ENCODE measurements at places on chromosomes 7 and 10. TPM values are rescaled to one million over a fixed set of nuclear protein-coding genes. Genes with fewer than 3 reads are reported as not detected.

TFAM gene
- 21.6 TPM for total RNA-seq

CNPY1 gene
- total RNA-seq: not detected

PNLIPRP1 gene
- total RNA-seq: not detected

OGDHL gene
- 0.10 TPM for total RNA-seq

GSTK1 gene
- 85.6 TPM for total RNA-seq

URGCP gene
- 47.9 TPM for total RNA-seq

SPDYE2B gene
- not detected for total RNA-seq

ITGB1 gene
- total RNA-seq: 1,672 TPM

C10orf67 gene
- total RNA-seq: 0.88 TPM

PDIA4 gene
- 183 TPM for total RNA-seq

LLCFC1 gene
- total RNA-seq: not detected

- DNase-seq: peak; percentile 33
Observed at GRCh38 chr7:108415821-108416536, 40.3 kb downstream of the NRCAM start.

- DNase-seq: peak; percentile 47
Observed at GRCh38 chr10:5679606-5680005, 5.0 kb upstream of the TASOR2 start.

GRCh38 chr7:29189743-29190201 lies 4.8 kb upstream of the CHN2 start:
- no peak for DNase-seq

GRCh38 chr10:45155784-45156183 lies 155.1 kb downstream of the ZNF22 start:
- no peak for DNase-seq

GRCh38 chr10:105707603-105708002 lies 1066.5 kb downstream of the SORCS3 start:
- DNase-seq: no peak

DNA sequence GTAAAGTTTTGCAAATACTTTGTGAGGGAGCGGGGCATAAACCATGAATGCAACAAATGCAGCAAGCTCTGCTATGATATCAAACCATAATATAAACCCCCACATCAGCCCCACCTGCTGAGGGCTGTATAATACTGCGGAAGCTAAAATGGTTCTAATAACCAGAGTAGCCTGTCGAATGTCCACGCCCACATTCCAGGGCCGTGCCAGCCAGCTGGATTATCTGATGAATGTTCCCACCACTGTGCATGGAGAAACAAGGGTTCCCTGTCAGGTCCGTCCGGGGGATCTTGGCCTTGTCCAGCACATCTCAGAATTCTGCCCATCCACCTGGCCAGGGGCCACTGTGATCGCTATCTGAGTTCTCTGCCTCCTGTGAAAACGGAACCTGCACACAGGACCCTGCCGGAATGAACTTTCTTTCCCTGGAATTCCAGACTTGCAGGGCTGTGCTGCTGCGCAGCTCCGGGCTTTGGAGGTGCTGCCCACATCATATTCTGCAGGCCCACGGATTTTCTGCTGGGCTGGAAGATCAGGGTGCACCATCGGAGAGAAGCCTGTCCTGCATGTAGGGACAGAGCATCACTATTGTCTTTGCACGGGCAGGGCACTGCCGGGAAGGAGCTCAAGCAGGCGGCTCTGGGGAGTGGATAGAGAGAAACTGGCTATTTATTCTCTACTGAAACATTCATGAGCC lies 77.0 kb upstream of the GNA12 start:
- DNase-seq: no peak

DNA sequence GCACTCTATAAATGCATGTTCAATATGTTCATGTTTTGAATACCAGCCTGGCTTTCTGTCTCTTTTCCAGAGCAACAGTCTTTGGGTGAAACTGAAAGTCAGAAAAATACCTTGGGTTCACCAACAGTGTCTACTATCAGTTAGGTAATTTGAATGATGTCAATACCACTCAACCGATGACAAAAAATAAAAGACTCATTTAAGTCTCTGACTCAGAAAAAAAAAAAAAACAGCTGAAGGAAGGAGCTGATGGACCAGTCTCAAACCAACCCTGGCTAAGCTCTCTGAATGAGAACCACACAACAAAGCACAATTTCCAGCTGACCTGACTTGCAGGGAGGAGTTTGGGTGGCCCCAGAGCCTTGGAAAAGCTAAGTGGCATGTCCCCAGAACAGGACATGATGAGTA lies 42.5 kb downstream of the ABLIM1 start:
- no peak for DNase-seq

DNA sequence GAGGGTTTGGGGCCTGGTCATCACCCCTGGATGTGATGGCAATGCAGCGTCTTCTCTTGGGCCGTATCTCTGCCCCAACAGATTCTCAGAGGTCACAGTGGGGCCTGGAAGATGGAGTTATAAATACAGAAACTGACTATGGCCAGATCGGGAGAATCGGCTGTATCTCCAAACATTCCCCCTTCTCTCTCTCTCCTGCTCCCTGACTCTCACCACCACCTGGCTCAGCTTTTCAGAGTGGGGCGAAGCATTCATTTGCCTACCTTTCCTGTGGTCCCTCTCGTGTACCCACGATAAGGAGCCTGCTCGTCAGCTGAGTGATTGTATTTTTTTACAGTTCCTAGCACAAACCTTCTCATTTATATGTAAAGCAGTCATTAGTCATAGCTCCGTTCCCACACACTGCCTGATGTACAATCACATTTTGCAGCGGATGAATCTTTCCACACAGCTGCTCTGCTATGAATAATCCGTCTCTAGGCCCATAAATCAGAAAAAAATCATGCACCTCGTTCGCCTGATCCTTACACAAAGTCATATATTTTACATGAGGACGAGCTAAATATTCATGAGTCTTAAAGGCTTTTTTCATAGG lies 23.2 kb upstream of the BTRC start:
- DNase-seq: peak; percentile 58

DNA sequence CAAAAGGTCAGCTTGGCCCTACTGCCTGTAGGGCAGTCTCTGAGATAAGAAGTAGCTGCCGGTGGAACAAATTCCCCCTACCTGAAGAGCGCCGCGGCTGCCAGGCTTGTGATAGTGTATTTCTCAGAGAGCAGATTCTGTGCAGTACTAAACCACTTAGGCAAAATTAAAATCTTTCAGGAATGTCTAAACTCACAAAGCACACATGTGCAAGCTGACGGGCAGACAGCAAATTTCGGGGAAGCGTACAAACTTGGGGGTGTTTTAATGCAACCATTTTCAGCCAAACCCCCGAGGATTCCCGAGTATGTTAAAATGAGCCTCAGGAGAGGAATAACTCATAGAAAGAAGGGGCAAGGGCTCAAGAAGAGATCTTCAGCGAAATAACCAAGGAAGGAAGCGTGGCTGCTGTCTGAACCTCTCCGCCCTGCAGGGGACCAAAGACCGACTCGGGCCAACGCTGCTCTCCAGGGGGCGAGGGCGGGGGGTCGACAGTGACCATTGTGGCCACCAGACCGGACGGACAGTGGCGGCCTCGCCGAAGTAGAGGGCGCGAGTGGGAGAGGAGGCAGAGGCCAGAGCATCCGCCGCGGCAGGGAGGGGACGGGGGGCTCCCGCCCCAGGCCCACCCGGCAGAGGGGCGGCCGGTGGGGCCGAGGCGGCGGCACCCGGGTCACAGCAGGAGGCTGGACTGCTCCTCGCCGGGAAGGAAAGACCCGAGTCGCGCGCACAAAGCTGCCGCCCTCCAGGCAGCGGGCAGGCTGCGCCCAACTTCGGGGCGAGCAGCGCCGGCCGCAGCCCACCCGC lies 819 bp downstream of the HYCC1 start:
- no peak for DNase-seq

- no peak for DNase-seq
Observed at GRCh38 chr7:46940178-46940577, 641.7 kb downstream of the TNS3 start.

DNA sequence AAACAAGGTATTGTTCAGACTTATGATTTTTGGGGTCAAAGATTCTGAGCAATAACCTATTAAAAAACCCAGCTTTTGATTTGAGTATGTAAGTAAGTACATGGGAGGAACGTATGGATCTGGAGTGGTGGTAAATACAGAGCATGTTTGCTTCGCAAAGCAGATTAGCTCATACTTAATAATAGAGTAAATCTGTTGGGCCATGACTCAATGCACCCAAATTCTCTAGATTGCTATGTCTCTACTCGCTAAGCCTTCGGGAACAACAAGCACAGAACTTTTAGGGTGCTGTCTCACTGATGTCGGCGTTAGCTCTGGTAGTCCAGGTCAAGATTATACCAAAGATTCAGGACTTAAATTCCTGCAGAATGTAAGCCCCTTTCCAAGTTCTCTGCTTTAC lies 807 bp upstream of the MINPP1 start:
- DNase-seq: peak; percentile 54

GRCh38 chr10:113967126-113967525 lies 76.5 kb upstream of the ADRB1 start:
- no peak for DNase-seq

DNA sequence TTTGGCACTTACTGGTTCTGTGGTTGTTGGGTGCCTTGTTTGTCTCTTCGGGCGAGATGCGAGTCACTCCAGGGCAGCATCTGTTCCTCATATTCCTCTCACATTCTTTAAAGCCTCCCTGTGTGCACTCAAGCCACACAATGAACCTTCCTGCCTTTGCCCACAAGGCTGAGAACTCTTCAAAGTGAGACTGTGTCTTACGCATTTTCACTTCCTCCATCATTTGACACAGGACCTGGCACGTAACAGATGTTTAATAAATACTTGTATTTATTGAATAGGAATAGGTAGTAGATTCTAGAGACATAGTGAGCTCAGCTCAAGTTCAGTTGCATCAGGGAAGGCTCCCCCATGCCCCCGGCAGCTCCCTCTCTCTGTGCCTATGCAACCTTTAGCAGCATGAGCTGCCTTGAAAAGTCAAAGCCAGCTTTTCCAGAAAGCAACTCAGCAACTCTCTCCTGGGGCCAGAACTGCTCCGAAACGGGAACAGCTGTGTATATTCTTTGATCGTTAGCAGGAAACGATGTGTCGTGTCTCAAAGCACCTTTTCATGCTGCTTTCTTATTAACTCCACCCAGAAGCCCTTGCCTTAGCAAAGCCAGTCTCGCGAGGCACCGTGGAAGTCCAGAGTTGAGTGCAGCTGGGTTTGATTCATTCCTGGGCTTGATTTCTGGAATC lies 97.5 kb downstream of the PFKFB3 start:
- peak; percentile 43 for DNase-seq

- DNase-seq: peak; percentile 58
Observed at GRCh38 chr7:93015101-93015778, 102.5 kb downstream of the SAMD9 start.

- DNase-seq: no peak
Observed at GRCh38 chr7:115476671-115477181, 553.8 kb downstream of the TFEC start.

DNA sequence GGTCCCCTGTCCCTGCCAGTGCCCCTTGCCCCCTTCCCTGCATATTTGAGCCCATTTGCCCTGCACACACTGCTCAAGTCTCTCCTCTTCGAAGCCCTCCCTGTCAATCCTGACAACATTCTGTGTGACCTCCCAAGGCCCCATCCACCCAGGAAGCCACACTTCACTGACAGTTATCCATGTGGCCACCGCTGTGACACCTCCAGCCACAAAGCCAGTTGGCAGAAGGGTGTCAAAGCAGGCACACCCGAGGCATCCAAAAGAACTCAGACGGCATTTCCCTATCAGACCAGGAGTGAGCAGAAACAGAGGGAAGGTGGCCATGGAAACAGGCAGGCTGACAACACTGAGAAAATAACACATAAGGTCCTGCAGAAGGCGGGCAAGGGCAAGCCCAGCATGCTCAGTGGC lies 4.6 kb downstream of the POLM start:
- no peak for DNase-seq

DNA sequence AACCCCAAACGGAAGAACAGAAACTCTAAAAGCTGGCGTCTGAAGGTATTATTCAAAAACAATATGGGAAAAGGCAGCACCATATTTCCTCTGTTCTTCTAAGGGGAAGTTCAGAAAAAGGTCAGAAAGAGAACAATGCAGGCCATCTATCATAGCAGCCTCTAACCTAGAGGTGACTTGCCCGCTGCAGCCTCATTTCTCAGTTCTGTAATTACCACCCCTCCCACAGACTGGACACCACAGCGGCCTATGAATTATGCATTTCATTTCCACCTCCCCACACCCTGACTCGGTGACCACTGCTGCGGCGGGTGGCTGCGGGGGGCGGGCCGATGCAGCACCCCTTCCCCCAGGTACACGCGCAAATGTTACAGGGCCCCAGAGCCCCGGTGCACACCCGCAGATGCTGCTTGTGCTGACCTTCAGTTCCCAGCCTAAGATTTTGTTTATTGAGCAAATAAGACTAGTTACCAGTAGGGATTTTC lies 125.5 kb downstream of the CLEC2L start:
- DNase-seq: no peak

DNA sequence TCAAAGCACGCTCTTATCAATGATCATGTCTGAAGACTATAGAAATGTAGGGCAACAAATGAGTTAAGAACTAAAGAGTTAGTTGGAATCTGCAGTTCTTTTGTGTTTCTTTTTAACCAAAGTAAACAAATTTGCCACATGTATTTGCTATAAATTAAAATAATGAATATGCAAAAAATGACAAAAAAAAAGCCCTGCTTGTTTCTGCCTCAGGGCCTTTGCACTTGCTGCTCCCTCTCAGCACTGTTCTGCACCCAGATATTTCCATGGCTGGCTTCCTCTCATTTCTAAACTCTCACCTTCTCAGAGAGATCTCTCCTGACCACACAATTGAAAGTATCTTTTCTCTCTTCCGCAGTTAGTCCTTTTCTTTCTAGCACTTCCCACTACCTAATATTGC lies 181.8 kb upstream of the YAE1 start:
- no peak for DNase-seq

DNA sequence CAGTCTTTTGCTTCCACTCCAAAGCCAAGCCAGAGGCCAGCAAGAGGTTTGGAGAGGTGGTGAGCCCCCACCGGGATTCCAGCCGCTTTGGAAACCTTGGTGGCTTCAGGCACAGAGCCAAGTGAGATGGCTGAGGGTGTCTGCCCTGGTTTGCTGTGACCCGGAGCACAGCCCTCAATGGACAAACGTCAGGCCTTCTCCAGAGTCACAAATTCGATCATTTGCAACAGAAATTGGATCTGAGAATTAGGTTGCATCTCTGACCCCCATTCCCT lies 885 bp upstream of the NKX1-2 start:
- DNase-seq: no peak

- no peak for DNase-seq
Observed at GRCh38 chr10:122168598-122169394, 102.3 kb upstream of the BTBD16 start.

GRCh38 chr7:68821846-68822245 lies 776.4 kb upstream of the AUTS2 start:
- no peak for DNase-seq

Measured in HFFc6 (cell line).